Stimulated activated CD4-positive, alpha-beta T cell treated with anti-CD3 and anti-CD28 coated beads, TNF-alpha, amount 100 ng/mL, for 1 hour (primary cell): ENCODE measurements at places on chromosomes 7 and 10.

DNA sequence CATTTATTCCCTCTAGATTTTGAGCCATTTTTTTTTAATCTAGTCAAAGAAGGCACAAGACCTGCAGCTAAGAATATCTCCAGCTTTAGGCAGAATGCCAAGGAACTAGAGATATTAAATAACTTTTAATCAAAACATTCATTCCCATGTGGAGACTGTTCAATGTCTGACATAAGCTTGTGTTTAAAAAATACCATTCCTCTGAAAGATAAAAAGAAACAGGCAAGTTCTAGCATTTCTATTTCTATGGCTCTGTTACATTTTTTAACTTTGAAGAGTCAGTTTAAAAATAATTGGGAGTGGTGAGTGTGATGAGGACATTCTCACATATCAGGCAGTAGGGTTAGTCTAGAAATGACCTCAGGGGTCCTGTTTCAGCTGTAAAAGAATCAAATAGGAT, 48.0 kb downstream of the RHOBTB1 start:
- no peak for DNase-seq

GRCh38 chr10:29921071-29921446, 138.3 kb downstream of the JCAD start:
- no peak for DNase-seq

DNA sequence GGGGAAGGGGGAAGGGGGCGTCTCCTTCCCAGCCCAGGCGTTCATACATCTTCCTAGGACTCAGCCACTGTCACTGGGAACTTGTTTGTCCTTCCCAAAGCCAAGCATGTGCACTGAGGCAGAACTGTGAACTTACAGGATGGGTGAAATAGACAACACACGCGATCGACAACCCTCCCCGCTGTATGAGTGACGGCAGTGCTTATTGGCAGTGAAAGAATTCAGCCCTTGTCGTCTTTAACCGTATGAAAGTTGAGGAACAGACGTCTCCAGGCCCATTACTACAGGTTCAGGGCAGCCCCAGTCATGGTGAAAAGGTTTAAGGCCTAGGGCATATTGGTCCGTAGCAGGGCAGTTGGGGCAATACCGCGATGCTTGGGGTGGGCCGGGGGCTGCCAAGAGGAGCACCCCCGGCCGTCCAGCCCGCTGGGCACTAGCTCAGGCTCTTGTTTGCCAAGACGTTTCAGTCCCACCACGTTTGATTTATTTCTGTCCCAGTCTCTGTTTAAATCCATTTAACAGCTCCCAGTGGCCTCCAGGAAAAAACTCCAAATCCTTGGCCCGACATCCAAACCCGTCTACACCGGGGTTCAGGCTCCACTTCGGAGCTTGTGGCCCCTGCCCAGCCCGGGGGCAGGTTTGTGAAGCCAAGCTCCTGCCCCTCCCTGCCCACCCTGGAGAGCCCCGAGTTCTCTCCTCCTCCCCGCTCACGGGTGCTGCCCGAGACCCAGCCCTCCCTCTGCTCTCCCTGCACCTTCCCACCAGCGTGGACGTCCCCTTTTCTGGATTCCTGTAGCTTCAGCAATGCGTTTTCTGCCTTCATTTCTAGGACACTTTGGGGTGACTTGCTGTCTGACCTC, 159.8 kb downstream of the DNAJB6 start:
- DNase-seq: no peak

GRCh38 chr10:99520847-99521764, 11.6 kb upstream of the NKX2-3 start:
- no peak for DNase-seq

- no peak for DNase-seq
Observed at GRCh38 chr7:18855796-18856195, 261.6 kb downstream of the TWIST1 start.

DNA sequence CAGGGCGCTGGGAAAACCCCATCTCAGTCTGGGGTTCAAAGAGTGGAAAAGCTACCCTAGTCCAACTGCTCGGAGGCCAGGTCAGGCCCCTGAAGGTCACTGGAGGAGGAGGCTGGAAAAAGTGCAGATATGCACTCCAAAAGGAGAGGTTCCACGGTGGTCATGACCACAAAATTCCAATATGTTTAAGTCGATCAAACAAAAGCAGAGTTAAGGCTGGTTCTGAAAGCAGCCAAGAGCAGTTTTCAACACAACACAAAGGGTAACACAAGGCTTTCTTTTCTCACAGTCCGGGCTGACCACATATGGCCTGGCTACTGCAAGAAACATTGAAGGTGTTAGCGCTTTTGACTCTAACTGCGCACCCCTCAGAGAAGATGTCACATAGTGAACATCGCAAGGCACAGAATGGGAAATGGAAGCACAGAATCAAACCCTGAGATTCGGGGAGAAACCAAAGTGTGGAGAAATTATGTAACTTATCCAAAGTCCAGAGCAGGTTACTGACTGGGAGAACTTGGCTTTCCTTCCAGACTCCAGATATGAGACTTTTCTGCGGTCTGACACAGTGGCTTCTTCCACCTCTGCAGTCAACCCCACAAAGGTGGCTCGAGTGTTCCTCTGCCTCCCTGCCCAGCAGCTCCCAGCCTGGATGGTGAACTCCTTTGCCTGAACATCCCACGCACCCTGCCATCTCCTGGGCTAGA, 1.3 kb upstream of the GRB10 start:
- DNase-seq: no peak

DNA sequence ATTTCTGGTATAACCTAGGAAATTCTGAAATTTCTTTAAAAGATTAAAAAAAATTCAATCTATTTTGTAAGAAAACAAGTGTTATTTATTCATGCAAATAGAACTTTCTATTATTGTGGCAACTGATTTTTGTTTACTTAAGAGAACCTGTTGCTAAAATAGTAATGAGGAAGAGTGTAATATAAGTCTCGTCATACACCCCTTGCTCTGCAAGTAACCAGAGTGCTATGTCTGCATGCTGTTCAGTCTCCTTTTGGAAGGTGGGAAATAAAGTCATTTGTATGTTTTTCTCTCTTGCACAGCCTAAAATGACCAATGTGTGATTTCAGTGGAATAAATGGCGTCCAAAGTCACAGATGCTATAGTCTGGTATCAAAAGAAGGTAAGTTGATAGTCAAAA, 41.3 kb downstream of the PHTF2 start:
- no peak for DNase-seq

DNA sequence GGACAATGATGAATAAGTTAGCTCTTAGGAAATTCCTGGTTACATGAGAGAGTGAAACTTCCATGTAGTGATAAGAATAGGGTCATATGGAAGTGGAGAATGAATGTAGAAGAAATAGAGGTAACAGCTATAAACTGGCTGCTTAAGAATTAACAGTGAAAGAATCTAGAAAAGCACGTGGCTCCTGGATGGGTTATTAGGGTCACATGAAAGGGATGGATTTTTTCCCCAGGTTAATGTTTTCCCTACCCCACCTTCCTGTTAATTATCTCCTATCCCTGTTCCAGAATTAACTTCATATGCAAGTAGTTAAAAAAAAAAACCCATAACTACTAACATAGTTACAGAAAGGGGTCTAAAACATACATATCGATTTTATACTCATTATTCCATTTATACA, 58.0 kb downstream of the ANKIB1 start:
- no peak for DNase-seq

GRCh38 chr7:36570528-36571189, 153.6 kb downstream of the AOAH start:
- no peak for DNase-seq

DNA sequence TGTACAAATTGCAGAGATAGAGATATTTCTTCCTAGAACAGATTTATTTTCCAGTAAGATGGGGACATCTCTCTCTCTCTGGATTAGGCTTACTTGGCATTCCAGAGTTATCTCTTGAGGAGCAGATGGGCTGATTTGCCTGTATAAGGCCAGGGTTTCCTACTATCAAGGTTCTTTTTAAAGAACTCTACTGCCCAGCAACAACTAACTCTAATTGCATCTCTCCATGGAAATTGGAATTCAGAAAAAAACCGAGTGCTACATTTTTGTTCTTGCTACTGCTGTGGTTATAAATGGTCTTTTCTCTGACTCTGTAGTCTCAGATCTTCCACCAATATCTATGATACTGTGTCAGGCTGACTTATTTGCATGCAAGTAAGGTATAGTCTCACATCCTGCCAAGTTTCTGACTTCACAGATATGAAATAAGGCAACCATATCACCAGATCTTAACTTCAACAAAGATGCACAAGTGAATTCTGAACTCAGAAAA, 161.1 kb downstream of the CRPPA start:
- no peak for DNase-seq

DNA sequence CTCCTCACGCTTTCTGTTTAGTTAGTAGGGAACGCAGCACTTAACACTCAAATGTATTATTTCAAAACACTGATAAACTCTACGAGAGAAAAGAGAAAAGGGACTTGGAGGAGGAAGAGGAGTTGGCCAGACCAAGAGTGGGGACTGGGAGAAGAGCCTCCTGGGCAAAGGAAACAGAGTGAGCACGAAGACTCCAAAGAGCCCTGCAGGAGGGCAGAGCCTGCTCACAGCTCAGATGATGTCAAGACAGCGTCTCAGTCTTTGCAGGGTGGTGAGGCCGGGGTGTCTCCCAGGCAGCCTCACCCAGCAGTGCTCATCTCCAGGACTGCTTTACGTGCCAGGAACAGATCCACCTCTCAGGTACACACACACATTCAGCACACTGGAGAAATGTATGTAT, 41.2 kb downstream of the CYTH3 start:
- DNase-seq: no peak

- no peak for DNase-seq
Observed at GRCh38 chr10:1408651-1409367, 328.5 kb downstream of the ADARB2 start.

GRCh38 chr7:128940494-128941322, 3.0 kb downstream of the IRF5 start:
- DNase-seq: no peak

DNA sequence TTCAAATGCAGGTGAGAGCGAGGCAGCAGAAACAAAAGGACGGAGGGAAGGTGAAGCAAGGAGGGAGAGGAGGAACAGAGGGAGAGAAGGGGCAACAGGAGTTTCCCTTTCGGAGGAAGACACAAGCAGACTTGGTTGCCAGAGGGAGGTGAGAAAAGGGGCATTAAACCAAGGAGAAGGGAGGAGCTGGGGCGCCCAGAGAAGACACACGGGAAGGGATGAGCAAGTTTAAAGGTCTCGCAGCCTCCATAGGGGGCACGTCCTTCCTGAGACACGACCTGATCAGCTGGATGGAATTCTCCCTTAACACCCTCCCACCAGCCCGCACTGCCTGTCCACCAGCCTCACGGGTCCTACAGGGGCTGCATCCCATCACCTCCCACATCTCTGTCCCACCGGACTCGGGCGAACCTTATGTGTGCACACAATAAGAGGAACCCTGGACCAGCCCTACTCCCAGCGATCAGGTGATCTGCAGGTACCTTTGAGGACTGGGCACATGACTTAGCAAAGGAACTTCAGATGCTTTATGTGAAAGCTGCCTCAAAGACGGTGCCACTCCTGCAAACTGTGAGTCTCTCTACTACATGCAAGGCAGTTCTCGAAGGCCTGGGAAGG, 251.2 kb downstream of the TNS3 start:
- no peak for DNase-seq

DNA sequence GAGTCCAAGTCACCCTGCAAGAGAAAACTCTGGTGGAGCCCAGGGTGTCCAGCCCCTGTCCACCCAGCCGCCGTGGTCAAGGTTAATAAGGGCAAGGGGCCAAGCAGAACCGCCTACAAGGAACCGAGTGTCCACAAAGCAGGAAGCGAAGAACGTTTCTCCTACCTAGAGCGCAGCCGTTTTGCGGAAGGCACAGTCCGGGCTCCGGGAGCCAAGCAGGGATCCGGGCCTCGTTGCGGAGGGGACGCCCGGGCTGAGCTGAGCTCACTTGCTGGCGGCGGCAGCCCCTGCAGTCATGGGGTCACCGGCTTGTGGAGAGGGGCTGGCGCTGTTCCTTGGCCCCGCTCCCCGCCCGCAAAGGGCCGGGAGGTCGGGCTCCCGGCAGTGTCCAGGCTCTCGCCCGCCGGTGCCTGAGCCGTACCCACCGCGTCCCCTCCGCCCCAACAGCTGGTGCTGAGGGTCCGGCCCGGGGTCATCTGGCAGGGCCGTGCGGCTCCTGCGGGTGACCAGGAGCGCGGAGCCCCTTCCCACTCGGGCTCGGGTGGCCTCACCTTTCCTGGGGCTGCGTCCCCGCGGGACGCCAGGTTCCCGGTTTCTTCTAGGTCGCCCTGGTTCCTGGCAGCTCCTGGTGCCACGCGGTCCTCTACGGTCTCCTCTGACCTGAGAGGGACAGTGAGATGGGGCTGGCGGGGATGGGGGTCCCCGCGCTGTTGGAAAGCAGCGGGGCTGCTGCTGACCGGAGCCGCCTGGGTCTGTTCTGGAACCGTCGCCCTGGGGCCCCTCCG, 14.0 kb upstream of the ZNF273 start:
- DNase-seq: no peak

GRCh38 chr7:42189535-42189934, 47.5 kb downstream of the GLI3 start:
- DNase-seq: no peak

GRCh38 chr10:58827381-58827780, 314.7 kb downstream of the BICC1 start:
- no peak for DNase-seq

DNA sequence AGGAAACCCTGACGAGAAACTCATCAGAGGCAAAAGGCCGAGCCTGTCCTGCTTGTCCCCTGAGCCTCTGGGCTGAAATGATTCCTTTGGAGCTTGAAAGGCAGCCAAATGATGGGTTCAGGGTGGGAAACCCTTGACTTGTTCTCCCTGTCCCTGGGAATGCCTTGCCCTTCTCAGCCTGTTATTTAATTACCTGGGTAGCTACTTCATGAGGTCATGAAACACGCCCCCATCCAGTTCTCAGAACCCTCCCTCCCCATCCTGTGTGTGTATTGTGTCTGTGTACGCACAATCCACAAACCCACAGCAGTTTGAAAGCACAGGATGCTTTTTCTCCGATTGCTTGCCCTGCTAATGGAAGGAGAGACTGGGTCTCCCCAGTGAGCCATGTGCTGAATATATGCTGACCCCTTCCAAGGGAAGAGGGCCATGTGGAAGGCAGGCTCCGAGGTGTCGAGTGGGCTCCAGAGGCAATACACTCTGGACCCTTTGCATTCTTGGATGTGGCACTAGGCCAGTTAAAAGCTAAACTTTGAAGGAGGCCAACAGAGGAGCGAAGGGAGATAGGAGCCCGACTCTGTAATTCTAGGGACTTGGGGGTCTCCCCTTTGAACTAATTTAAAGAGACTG, 10.6 kb downstream of the DUSP5 start:
- no peak for DNase-seq
